ENCODE measurements at places on chromosomes 3 and 15. TPM values are rescaled to one million over a fixed set of nuclear protein-coding genes. Genes with fewer than 3 reads are reported as not detected.

DNA sequence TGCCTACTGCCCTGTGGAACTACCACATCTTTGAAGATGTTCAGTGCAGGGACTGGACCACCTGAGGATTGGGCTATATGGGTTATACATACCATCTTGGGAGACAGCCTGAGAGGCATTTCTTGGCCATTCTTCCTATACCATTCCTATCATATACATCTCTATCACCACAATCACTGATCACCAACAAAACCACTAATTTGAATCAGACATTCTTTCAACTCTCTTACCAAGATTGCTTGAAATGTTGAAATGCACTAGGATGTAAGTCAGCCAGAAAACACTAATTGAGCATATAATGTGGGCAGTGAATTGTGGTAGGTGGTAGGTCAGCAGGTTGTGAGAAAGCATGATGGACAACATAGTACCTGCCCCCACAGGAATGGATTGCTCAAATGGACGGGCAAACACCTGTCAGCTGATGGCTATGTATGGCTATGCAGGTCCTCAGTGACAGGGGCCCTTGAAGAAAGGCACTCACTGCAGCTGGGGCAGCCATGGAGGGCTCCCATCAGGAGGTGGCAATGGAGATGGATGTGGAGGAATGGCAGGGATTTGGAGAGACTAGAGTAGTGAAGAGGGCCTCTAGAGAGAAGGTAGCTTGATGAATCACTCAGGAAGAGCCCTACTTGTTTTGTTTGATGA lies 49.1 kb downstream of the AMOTL2 start:
- no peak for DNase-seq

Gene ITIH1
- total RNA-seq: not detected

GRCh38 chr3:194661374-194661773 lies 10.6 kb downstream of the LSG1 start:
- no peak for DNase-seq

Gene CFAP161
- total RNA-seq: not detected

GRCh38 chr15:91099616-91099994 lies 452 bp upstream of the SV2B start:
- DNase-seq: no peak

Gene IMPG2
- total RNA-seq: 0.12 TPM

Gene BLM
- total RNA-seq: 7.2 TPM

DNA sequence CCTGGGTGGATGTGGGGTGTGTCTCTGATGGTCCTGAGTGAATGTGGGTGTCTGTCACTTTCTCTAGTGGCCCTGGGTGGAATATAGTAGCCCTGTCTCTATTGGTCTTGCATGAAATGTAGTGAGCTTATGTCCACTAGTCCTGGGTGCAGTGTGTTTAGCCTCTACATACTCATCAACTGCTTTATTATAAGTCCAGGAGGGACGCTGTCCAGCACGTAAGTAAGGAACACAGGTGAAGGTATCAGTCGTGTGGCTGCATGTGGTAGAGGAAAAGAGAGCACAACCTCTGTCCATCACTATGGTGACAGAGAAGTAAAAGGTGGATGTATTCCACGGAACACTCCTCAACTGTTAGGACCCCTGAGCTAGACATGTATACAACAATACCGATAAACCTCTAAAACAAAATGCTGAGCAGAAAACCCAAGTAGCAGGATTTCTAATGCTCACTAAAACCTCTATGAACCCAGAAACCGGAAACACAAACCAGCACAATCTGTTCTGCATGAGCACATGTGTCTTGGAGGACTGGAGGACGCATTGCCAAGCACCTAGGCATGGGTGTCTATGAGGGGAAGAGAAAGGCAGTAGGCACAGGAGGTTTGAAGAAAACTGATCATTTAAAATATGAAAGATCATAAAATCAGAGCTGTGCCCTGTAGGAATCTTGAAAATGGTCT lies 11.0 kb downstream of the LTF start:
- DNase-seq: no peak

- DNase-seq: no peak
These were observed 9.4 kb downstream of the DAZL start for GRCh38 chr3:16595778-16596177.

- peak; percentile 77 for DNase-seq
These were observed at the start of gene ARMC8 for GRCh38 chr3:138187296-138188012. TSS of gene ARMC8 (plus strand) at chr3:138187301. CDS start at chr3:138187555, 254 bp downstream.

GRCh38 chr3:188194332-188194731 lies 40.4 kb downstream of the LPP start:
- no peak for DNase-seq

- DNase-seq: no peak
These were observed 1.4 kb downstream of the PAQR5 start for GRCh38 chr15:69299943-69300588.

Gene SAMMSON
- total RNA-seq: not detected

Gene COL8A1
- 3.8 TPM for total RNA-seq

- no peak for DNase-seq
These were observed 97.4 kb downstream of the STAC start for GRCh38 chr3:36477655-36478054.

DNA sequence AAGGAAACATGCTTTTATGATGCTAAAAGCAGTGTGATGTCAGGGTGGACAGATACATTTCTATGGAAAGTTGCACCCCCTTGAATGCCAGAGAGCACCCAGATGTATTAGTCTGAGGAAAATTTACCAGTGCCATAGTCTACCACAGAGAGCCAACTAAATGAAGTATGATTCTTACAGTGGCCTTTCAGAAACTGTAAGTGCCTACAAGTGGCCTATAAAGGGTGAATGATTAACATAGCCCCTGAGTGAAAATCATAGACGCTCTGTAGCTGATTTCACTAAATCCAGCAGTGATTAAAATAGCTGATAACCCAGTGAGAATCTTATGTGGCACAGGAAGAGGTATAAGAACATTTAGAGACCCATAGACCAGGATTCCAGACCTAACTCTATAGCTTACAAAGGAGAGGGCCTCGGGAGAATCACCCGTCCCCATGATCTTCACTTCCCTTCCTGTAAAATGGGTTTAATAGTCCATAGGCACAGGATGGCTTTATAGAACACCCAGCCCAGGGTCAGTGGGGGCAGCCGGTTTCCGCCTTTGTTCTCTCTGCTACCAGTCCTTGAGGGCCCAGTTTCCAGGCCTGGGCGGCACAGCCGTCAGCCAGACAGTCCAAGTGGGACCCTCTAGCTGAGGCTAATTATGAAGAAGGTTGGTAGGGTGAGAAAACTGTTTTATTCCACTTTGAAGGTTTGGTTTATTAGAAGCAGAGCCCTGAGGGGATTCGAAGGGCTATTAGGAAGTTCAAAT lies 35.5 kb upstream of the CACNA2D3 start:
- no peak for DNase-seq

Gene DAZL
- not detected for total RNA-seq

- DNase-seq: no peak
These were observed 935.0 kb downstream of the FHIT start for GRCh38 chr3:60316121-60316797.

- no peak for DNase-seq
These were observed 21.5 kb downstream of the SPRED1 start for GRCh38 chr15:38274135-38274534.

Gene MUC20
- 29.5 TPM for total RNA-seq

- no peak for DNase-seq
These were observed 760.1 kb upstream of the CFAP20DC start for GRCh38 chr3:59809710-59810444.

DNA sequence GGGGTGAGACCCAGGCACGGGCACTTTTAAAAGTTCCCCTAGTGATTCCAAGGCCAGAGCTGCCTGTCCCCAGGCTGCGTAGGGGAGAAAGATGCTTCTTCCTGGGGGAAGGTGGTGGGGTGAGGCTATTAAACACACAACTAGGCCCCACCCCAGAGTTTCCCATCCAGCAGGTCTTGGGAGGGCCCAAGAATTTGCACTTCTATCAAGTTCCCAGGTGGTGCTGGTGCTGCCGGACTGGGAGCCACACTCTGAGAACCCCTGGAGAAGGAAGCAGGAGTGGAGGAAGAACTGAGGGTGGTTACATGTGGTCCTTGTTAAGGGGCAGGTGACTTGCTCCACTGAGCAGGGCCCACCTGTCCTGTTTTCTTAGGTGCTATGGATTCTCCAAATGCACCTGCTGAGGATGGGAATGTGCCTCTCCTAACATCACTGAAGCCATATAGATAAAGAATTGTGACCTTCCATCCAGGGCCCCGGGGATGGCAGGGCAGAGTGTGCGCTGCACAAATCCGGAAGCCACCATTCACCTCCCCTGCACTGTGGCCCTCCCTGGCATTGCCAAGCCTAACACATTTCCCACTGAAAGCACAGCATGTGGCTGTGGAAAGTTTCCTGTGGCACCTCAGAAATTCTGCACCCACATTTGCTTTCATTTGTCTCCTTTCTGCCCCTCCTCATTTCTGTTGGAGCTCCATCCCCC lies 111.5 kb upstream of the MEF2A start:
- no peak for DNase-seq

- no peak for DNase-seq
These were observed 10.9 kb downstream of the RARB start for GRCh38 chr3:25438791-25439555.

GRCh38 chr3:183151821-183152351 lies 10.6 kb downstream of the LAMP3 start:
- no peak for DNase-seq

Gene C3orf49
- total RNA-seq: not detected

GRCh38 chr15:101479342-101479845 lies 10.1 kb downstream of the PCSK6 start:
- DNase-seq: no peak

DNA sequence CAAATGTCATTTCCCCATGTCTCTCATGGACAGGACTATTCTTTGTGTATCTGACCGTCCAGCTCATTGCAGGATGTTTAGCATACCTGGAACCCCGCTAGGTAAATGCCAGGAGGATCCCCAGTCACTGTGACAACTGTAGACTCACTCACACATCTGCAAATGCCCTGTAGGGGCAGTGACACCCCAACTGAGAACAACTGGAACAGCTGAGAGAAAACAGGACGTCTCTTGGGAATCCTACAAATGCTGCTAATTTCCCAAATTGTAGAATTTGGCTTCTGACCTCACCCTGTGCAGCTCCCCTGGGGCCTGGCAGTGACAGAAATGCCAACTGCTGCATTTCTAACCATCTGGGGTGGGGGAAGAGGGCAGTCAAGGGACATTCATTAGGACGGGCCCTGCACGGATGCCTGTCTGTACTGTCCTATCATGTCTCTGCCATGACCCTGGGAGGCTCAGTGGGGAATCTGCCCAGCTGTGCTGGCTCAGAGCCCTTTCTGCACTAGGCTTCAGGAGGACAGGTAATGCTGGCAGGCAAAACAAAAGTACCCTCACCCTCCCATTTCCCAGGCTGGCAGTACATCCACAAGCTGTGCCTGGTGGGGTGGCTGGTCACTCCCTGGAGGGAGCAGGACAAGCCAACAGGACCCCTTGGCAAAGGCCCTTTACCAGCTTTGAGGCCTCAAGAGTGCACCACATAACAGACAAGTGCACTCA lies 30.4 kb downstream of the RAB6B start:
- DNase-seq: no peak

Gene FBXO40
- 0.10 TPM for total RNA-seq

- DNase-seq: no peak
These were observed 32.9 kb upstream of the CYP11A1 start for GRCh38 chr15:74400313-74400860.

DNA sequence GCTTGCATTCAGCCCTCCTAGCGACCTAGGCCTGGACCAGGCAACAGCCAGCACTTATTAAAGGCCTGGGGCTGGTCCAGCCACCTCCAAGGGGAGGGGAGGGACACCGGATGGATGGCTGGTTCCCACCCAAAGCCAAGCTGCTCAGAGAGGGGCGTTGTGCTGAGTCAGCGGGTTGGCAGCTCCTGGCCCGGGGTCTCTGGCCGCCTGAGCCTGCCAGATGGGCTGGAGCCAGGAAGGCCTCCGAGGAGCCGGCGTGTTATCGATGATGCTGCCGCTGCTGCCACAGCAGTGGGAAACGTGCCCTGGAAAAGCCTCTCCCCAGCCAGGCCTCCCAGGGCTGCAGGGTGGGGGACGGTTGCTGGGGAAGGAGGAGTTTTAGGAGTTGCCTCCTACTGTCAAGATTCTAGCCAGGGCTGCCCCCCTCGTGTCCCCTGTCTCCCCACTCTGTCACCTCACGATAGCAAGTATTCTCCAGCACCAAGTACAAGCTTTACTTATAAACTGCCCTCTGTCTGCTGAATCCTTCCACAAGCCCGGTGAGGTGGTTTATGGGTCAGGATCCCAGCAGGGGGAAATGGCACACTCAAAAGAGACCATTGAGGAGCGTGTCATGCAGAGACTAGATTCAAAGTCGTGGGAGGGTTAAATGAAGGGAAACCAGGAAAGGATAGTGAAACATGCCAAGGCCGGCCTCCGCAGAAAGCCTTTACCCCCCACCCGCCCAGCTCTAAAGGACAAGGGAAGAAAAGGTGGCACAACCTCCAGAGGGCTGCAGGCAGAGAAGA lies 43.2 kb upstream of the TSEN2 start:
- no peak for DNase-seq

Gene PRRT3
- total RNA-seq: 1.0 TPM

DNA sequence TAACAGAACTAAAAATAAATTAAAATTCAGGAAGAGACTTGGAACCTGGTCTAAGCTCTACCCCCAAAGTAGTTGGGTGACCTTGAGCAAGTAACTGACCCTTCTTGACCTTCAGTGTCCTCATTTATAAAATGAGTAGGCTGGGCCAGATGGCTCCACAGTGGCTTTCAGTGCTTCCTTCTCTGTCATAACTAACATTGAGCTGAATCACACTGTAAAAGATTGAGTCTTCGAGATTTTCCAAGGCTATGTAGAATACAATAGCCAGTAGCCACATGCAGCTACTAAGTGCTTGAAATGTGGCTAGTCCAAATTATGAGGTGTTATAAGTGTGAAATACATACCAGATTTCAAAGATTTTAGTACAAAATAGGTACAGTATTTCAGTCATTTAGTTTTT lies 313.3 kb downstream of the MECOM start:
- no peak for DNase-seq

GRCh38 chr3:16399473-16399872 lies 114.0 kb downstream of the RFTN1 start:
- no peak for DNase-seq

DNA sequence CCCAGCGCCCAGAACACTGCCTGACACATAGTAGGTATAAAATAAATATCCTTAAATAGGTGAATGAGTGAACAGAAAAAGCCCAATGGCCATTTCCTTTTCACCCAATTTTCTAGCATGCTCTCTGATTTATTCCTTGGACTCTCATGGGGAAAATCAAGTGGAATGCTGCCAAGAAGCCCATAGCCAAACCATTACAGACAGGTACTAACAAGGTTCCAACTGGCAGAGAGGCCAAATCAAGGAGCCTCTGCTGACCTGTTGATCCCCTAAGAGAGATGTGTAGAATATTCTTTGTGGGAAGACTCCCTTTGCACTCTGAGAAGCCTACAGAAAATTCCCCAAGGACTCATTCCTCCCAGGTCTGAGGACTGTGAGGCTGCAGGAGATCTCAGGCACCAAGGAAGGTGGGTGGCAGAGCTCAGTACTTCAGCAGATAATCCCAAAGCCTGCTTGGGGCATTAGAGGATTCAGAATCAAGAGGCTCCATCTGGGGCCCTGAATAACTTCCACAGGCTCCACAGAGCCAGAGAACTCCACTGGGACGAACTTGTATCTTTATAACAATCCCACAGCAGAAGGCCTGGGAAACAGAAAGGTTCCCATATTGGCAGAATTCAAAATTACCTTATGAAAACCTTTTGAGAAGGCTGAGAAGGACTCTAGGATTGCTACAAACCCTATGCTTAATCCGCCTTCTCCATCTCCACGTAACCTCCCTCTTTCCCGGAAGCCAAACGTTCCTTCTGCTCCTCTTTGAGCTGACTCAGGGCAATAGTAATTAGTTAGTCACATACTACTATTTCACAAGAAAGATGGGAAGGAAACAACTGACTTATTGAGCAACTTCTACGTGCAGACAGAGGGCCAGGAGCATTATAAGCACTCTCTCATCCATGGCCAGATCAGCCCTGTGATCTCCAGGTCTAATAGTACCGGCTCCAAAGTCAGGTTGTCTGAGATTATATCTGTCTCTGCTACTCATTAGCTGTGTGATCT lies 34.5 kb downstream of the PRICKLE2 start:
- no peak for DNase-seq

All from mucosa of descending colon (tissue), 3 donors.